Activated CD8-positive, alpha-beta memory T cell treated with anti-CD3 and anti-CD28 coated beads for 4 hours (primary cell): ENCODE measurements at places on chromosomes 3 and 15.

DNA sequence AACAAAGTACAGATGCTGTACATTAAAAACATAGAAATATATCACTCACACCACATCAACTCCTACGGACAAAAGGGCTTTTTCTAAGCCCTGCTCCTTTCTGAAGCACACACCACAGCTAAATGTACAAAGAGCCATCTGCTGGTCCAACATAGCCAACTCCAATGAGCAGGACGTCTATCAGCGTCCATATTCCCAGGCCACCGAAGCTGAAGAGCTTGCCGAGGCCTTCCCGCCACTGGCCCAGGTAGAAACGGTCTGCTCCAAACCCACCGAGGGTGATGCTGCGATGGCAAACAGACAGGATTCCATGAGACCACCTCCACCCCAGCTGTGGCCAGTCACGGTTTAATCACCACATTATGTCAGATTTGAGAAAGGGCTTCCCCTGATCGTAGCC lies 9.8 kb downstream of the TM2D3 start:
- DNase-seq: no peak

GRCh38 chr3:66485291-66485968 lies 15.4 kb downstream of the LRIG1 start:
- DNase-seq: no peak

DNA sequence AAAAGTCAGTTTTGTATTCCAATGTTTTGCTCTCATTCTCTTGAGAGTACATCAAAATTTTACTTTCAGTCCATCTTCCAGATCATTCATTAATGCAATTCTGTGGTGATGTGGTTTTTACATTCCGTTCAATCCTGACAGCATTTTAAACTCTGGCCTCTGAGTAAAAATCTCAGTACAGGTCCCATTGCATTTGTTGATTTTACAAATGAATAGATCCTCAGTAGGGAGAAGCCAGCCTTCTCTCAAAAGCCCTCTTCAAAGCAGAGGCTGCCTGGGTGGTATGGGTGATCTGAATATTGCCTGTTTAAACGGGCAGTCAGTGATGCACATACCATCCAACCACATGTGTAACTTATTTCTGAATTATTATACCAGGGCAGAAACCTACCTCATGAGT lies 72.5 kb upstream of the TSC22D2 start:
- DNase-seq: no peak

DNA sequence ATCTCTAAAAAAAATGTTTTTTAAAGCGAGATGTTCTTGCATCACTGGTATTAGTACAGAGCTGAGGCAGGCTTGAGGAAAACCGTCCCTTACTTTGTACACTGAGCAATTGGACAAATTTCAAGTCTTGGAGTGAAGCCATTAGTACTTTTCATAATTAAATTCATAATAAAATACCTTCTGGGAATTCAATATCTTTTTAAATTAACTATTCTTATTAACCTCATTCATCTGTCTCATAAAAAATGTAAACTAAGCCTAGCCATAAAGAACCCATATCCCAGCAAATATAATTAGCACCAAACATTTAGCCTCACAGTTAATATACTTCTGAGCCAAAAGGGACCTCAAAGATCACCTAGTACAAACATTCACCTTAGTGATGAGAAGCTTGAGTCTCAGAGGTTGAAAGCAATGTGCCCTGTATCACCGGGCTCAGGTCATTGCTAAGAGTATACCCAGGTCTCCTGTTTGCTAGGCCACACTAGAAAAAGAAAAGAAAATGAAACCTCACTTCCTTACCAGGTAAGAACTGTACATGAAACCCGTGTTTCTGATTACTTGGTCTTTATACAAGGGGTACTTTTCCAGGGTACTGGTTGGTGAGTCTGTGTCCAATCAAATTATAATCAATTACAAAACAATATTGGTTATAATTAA lies 192.5 kb downstream of the ADAMTS9 start:
- no peak for DNase-seq

DNA sequence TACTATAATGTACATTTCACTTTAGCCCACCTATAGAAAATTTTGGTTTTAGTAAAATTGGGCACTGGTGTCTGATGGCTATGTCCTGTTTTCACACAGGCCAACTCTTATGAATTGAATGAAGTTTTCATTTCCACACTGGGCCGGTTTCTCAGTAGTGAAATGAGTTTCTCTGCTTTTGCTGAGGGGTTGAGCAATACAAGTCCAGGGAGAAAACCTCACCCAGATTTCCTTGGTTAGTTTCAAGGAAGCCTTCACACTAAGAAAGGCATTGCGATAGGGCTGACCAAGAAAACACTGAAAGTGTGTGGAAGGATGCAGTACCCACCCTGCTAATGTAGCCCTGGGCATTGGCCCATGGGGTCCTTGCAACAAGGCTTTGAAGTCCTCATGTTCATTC lies 331.5 kb upstream of the CFAP20DC start:
- DNase-seq: no peak

GRCh38 chr15:70856884-70857561 lies 3.1 kb upstream of the LARP6 start:
- no peak for DNase-seq
